Retinal pigment epithelial cell (primary cell): ENCODE measurements at places on chromosomes 12 and 14.

DNA sequence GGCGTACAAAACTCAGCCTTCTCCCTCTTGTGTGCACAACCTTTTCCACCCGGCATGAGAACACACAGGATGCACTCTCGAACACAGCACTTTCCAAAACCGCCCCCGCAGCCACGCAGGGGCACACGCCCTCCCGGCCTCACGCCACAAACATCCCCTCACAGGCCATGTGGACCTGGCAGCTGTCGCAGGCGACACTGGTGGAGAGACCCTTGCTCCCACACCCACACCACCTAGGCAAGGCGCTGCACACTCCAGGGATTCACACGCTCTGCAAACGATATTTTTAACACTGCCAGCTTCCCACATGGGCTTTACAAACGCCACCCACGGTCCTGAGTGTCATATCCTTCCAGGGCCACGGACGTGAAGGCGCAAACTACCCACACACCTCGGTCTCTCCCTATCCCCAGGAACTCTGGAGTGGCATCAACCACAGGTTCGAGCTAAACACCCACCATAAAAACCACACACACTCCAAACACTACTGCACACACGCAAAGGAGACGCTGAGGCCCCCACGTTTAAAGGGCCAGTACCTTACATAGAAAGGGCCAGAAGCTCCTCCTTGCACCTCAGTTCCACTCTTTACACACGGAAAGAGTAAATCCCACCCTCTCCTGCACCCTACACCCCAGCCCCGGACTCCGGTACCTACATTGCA, 12.4 kb upstream of the ITGB7 start:
- DNase-seq, result no peak

GRCh38 chr12:21813125-21813524, 38.6 kb upstream of the KCNJ8 start:
- no peak for DNase-seq

DNA sequence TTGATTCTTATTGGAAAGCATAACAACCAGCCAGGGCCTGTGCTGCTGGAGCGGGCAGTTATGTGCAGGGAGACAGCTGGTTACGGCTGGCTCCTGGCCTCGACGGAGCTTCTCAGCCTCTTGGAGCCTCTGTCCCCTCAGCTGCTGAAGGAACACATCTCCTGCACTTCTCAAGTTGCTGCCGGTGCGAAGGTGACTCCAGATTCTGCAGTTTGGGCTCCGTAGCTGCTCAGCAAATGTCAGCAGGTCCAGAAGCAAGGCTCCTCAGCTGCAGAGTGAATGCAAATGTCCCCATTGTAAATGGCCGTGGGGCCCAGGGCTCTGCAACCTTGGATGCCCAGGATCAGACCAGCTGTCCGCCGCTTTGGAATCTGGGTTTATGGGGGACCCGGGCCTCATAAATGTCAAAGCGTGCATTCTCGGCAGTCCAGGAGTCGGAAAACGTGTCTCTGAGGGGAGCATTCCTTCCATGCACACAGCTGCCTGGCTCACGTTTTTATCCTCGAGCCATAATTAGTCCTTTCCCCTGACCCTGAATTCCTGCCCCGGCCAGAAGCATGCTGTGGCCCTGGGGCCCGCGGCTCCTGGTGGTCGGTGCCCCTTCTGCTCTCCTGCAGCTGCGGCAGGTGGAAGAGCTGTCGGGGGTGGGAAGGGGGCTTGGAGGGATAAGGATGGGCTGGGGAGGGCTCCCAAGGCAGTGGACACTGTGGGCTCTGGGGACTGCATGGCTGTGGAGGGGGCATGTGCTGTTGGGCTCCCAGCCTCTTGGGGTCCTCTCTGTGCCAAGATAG, 106.0 kb downstream of the KIF26A start:
- no peak for DNase-seq

DNA sequence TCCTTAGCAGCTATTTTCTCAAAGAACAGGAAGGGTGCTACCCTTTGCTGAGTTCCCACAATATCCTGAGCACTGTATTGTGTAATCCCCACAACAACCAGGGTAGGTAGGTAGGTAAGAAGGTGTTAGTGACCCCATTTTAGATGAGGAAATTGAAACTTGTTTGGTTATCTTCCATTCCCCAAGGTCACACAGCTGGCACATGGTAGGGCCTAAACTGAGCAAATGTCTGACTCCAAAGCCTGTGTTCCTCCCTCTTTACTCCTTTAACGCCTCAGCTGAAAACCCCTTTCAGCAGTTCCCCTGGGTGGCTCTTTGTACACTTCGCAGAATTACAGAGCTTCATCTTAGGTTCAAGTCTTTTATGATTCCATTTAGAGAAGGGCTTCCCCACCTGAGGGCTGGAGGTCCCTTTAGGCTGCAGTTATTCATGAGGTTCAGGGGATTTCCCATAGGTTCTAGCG, 26.5 kb upstream of the RIC8B start:
- no peak for DNase-seq

DNA sequence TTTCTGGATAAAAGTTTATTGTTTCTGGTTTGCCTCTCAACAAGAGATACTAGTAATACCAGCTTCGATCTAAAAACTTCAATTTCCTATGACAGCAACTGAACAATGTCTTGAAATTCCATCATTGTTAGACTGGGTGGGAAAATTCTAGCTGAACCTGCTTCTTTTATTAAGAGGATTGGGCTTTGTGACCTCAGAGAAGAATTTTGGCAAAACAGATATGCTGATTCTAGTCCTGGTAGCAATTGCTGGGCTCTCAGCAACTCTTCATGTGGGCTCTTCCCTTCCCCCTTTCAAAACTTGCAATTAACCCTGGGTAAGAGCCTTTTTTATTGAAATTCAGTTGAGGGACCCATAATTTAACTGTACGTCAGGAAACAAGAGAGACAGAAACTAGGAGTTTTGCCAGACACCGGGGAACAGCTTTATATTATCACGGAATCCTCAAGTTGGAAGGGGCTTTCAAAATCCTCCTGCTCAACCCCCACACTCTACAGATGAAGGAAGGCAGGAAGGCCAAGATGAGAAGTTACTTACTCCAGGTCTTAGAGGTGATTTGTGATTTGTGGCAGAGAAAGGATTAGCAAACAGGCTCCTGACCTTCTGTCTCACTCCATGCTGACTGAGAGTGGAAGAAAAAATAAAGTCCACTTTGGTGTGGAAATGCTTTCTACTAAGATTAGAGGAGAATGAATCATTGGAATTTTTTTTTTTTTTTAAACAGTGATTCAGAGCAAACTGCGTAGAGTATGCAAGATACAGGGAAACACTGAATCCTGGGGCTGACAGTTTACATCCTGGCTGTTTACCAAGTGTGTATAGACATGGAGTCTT, 239.0 kb upstream of the ATP2B1 start:
- DNase-seq, result peak; percentile 93

- no peak for DNase-seq
Measured at GRCh38 chr14:42090122-42090521, 483.4 kb downstream of the LRFN5 start.

GRCh38 chr12:100027671-100028070, 42.9 kb upstream of the ANKS1B start:
- no peak for DNase-seq

GRCh38 chr14:65382586-65382985, 29.9 kb upstream of the FUT8 start:
- DNase-seq, result no peak

DNA sequence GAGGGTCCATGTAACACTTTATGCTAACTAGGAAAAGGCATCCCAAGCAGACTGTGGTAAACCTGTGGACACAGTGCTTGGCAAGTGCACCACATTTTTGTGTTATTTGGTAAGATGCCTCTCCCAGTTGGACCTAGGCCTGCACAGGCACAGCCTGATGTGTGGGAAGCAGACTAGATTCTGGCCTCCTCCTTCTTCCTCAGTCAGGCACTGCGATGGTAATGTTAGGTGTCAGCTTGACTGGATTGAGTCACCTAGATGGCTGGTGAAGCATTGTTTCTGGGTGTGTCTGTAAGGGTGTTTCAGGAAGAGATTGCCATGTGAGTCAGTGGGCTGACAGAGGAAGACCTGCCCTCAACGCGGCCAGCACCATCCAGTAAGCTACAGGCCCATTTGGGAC, 25.3 kb upstream of the RHOJ start:
- no peak for DNase-seq
